Dermis microvascular lymphatic vessel endothelial cell (primary cell): ENCODE measurements at places on chromosomes 6 and 20.

- no peak for DNase-seq
These were observed 182.3 kb downstream of the KIF16B start for GRCh38 chr20:16390991-16391390.

GRCh38 chr6:131998255-131998982 lies 47.2 kb upstream of the CCN2 start:
- no peak for DNase-seq

DNA sequence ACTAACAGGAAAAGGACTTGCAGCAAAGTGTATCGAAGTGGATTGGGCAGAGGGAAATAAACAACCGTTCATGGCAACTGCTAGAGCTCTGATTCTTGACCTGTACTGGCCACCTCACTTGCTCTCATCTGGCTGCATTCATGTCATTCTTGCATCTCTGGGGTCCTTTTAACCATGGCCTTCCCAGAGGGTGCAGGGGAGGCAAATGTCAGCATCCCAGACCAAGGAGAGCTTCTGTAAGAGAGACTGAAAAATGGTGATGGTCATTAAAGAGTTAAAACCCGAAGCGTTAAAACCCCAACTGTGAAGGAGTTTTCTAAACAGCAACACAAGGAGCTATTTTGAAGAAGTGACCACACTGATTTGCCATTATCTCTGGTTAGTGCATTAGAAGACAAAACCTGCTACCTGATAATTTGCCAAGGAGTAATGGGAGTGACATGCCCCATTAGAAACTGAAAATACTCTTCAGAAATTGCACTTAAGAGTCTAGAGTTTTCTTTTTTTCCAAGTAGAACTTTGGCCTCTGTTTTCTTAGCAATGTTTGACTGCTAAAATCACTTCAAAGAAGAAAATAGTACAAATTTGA lies 62.4 kb downstream of the APCDD1L start:
- no peak for DNase-seq

DNA sequence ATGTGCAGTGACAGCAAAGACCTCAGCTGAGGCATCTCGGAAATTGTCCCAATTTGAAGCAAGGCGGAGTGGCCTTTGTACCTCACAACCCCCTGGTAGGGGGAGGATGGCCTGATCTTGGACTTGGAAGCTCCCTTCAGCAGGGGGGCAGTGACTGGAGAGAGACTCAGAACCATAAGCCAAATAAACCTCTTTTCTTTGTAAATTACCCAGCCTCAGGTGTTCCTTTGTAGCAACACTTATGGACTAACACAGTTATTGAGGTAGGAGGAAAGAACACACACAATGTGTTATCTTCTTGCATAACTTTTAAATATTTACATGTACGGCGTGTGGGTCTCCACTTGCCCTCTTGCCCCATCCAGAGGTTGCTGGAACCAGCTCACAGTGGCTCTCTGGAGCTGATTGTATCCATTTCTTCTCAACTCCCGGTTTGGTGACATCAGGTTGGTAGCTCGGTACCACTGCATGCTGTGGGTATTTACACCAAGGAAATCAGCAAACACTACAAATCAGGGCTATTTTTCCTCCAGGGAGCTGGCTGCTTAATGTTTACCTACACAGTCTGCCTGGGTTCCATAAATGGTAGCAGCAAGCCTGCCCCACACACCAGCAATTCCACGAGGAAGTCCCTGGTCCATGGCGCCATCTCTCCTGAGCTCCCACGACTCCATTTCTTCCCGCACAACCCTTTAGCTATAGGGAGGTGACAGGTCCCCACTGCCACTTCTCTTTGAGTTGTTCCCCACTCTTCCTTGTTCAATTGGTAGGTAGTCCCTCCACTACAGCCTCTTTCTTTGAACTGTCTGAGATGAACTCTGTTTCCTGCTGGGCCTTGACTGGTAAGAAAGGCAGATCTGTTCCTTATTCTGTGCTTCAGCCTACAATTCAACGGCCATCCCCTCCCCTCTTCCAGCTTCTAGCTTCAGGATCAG lies 54.3 kb upstream of the TASP1 start:
- DNase-seq = no peak

DNA sequence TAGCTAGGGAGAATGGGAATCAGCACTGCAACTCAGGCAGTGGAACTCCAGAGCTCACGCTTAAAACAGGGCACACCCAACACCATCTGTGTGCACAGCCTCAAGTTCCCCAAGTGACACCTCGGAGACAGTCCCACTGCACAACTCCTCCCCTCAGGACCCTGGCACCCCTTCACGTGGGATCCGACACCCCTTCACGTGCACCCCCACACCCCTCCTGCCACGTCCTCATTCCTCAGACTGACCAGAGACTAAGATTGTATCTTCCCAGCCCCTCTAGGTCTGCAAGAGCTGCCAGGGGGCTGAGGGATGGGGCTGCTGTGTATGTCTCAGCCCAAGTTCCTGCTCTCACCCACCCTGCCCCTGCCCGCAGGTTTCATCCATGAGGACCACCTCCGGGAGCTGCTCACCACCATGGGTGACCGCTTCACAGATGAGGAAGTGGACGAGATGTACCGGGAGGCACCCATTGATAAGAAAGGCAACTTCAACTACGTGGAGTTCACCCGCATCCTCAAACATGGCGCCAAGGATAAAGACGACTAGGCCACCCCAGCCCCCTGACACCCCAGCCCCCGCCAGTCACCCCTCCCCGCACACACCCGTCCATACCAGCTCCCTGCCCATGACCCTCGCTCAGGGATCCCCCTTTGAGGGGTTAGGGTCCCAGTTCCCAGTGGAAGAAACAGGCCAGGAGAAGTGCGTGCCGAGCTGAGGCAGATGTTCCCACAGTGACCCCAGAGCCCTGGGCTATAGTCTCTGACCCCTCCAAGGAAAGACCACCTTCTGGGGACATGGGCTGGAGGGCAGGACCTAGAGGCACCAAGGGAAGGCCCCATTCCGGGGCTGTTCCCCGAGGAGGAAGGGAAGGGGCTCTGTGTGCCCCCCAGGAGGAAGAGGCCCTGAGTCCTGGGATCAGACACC lies 7.6 kb downstream of the MYL9 start:
- no peak for DNase-seq

DNA sequence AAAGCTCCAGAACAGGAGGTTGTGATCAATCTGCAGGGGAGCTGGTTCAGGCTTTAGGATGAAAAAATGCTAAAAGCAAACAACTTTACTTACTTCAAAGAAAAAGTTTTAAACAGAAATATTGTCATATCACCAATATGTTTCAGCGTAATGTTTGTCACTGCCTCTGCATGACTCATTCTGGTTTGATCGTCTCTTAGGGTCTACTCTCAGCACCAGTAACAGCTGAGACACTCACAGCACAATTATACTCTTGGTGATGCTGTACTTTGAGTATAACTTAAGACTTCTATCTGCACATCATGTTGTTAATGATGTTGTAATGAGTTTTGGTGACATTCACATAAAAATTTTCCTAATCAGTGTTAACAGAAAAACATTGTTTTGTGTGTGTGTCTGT lies 665.4 kb downstream of the EPM2A start:
- no peak for DNase-seq

- DNase-seq = no peak
These were observed 501.0 kb upstream of the MARCKS start for GRCh38 chr6:113356139-113356538.
